ENCODE measurements at places on chromosomes 1 and 21. TPM values are rescaled to one million over a fixed set of nuclear protein-coding genes. Genes with fewer than 3 reads are reported as not detected.

Gene KRTAP22-2
- not detected for total RNA-seq

Gene STX12
- total RNA-seq = 24.4 TPM

Gene TMPRSS2
- 1.5 TPM for total RNA-seq

Gene TDRD5
- not detected for total RNA-seq

Gene KRTAP20-2
- not detected for total RNA-seq

Gene CFAP141
- not detected for total RNA-seq

Gene SPRR5
- total RNA-seq = not detected

Gene SPRR4
- not detected for total RNA-seq

Gene OR2AK2
- not detected for total RNA-seq

GRCh38 chr1:243287652-243288051 is 31.8 kb downstream of the SDCCAG8 start:
- no peaks in the 10 kb centered on the region for H3K36me3 ChIP-seq
- DNase-seq = no peak
- H3K27me3 ChIP-seq = no peaks in the 10 kb centered on the region
- no peak overlapping the region for H3K27ac ChIP-seq

- no peaks in the 10 kb centered on the region for H3K36me3 ChIP-seq
- H3K27ac ChIP-seq = no peak overlapping the region
- H3K27me3 ChIP-seq = no peaks in the 10 kb centered on the region
- no peaks in the 10 kb centered on the region for H3K4me1 ChIP-seq
Measured at GRCh38 chr1:83769072-83769471, 229.9 kb downstream of the TTLL7 start.

GRCh38 chr1:7684132-7684531 is 87.0 kb upstream of the VAMP3 start:
- no peak overlapping the region for H3K27ac ChIP-seq
- no peaks in the 10 kb centered on the region for H3K36me3 ChIP-seq
- no peak for DNase-seq
- no peaks in the 10 kb centered on the region for H3K27me3 ChIP-seq

DNA sequence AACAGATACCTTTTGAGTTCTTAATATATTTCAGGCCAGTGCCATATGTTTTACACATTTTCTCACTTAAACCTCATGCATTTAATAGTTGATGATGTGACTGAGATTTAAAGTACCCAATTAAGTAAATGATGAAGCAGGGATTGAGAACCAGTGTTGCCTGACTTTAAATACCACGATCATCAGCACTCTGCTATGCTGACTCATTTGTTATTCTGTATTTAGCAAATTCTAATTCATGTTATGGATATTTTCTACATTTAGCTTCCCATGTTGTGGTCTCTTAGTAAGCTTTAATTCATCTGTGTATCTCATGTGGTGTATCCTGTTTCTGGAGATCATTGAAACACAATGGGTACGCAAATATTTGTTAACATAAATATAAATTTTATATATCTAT is 363.0 kb downstream of the PTBP2 start:
- DNase-seq = no peak
- no peak overlapping the region for H3K4me3 ChIP-seq
- H3K36me3 ChIP-seq = no peaks in the 10 kb centered on the region
- no peaks in the 10 kb centered on the region for H3K4me1 ChIP-seq

DNA sequence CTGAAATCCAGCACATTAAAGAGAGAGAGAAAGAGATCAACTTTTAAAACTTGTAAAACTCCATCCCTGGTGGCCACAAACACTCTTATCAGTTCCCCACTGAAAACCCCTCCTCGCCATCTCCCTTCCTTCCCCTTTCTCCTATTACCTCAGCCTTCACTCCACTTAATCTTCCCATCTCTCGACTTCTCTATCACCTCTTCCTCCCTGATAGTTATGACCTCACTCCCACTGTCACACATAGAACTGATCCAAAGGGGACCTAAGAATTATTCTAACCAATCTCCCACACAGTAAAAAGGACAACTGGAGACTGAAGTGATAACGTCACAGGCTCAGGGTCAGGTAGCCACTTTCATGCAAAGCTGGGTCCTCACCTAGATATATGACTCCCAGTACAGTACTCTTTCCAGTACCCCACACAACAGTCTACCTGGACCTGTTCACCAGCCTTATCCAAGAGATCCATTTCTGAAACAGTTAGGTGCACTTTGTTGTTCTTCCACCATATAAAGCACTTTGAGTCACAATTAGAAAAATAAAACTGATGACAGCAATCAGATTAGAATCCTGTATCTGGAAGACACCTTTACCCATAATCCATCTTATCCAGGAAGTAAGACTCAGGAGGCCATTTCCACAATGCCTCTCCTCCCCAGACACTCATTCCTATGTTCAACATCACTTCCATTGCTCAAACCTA is 324.8 kb downstream of the SMYD3 start:
- H3K4me3 ChIP-seq = no peak overlapping the region
- H3K36me3 ChIP-seq = no peaks in the 10 kb centered on the region
- DNase-seq = no peak

DNA sequence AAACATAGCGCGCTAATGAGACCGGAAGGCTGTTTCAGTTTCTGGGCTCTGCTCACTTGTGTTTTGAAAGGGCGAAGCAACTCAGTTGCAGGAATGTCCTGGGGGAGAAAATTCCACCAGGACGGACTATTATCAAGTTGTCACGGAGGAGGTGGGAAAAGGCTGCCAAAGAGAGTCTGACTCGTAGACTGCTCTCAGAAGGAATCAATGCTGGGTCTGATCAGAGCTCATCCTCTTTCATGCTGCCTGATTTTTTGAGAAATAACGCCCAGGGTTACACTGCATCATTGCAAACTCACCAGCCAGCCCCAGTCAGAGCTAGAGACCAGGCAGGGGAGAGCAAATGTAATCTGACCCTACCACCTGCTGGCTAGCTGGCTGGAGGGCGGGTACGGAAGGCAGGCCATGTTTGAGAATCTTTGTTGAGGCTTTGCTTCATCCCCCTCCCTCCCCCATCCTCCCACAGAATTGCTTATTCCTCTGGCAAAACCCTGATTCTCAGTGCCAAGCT is 36.4 kb upstream of the BCL9 start:
- peaks cover 3% of the 10 kb centered on the region for H3K4me1 ChIP-seq
- peak overlapping the region; percentile 7 for H3K4me3 ChIP-seq
- no peaks in the 10 kb centered on the region for H3K27me3 ChIP-seq
- H3K27ac ChIP-seq = peak overlapping the region; percentile 84

GRCh38 chr1:117565076-117565556 is 40.7 kb upstream of the TENT5C start:
- no peaks in the 10 kb centered on the region for H3K4me1 ChIP-seq
- H3K27me3 ChIP-seq = no peaks in the 10 kb centered on the region
- no peaks in the 10 kb centered on the region for H3K36me3 ChIP-seq
- no peak for DNase-seq
- no peak overlapping the region for H3K4me3 ChIP-seq

DNA sequence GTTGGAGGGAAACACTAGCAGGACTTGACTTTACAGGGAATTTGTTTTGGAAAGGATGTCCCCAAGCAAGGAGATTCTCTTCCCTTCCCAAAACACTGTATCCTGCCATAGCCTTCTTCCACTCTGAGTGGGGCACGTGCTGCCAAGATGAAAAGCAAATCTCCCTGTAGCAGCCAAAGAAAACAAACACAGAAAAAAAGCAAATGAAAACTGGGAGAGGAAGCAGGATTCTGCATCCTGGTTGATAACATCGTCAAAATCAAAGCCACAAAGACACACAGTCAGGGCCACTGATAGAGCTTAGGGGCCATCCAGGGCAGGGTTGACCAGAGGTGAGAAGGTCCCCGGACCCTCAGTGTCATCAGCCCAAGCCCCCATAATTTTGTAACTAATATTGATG is 16.0 kb upstream of the MTARC2 start:
- no peaks in the 10 kb centered on the region for H3K4me1 ChIP-seq
- no peak overlapping the region for H3K4me3 ChIP-seq
- no peaks in the 10 kb centered on the region for H3K27me3 ChIP-seq
- H3K36me3 ChIP-seq = no peaks in the 10 kb centered on the region
- H3K27ac ChIP-seq = peak overlapping the region; percentile 67
- no peak for DNase-seq

- H3K4me1 ChIP-seq = no peaks in the 10 kb centered on the region
- no peaks in the 10 kb centered on the region for H3K27me3 ChIP-seq
- H3K27ac ChIP-seq = no peak overlapping the region
- no peak for DNase-seq
- no peak overlapping the region for H3K4me3 ChIP-seq
Measured at GRCh38 chr1:76084029-76084627, 9.6 kb downstream of the ST6GALNAC3 start.

- H3K36me3 ChIP-seq = no peaks in the 10 kb centered on the region
- H3K4me1 ChIP-seq = no peaks in the 10 kb centered on the region
- no peaks in the 10 kb centered on the region for H3K27me3 ChIP-seq
Measured at GRCh38 chr1:223140611-223141405, 2.2 kb downstream of the TLR5 start.

DNA sequence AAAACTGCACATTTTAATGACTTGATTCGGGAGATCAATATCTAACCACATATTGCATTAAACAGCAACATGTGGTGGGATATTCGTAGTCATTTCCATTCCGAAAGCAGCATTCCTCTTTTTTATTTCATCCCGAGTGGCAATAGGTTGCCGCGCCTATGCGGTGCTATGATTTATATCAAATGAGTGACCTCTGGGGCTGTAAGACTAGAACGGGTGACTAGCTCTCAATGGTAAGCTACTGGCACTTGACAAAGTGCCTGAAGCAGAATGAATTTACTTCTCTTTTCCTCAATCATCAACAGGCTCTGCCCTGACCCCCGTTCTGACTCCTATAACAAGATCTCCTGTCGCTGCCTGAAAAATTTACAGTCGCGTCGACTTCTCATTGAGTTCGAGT is 162.3 kb downstream of the ZNF281 start:
- no peaks in the 10 kb centered on the region for H3K27me3 ChIP-seq
- H3K36me3 ChIP-seq = no peaks in the 10 kb centered on the region
- DNase-seq = no peak
- no peak overlapping the region for H3K27ac ChIP-seq
- H3K4me1 ChIP-seq = no peaks in the 10 kb centered on the region

DNA sequence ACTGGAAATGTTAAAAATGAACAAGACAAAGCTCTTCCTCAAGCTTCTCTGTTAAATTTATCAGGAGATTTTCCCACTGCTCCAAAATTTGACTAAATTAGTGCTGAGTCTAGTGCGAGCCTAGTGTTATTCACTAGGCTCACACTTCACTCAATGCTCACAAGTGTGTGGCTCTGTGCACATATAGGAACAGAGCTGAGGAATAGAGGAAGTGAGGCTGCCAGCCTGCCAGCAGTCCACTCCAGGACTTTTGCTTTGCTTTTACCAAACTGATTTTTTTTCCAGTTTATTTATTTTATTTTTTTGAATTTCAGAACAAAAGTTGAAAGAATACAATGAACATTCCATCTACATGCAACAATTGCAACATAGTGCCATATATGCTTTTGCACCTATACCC is 87.2 kb downstream of the VAV3 start:
- no peak overlapping the region for H3K4me3 ChIP-seq
- no peak overlapping the region for H3K27ac ChIP-seq
- H3K4me1 ChIP-seq = no peaks in the 10 kb centered on the region
- DNase-seq = no peak
- H3K27me3 ChIP-seq = no peaks in the 10 kb centered on the region

- H3K4me3 ChIP-seq = peak overlapping the region; percentile 37
- peak; percentile 78 for DNase-seq
- no peaks in the 10 kb centered on the region for H3K36me3 ChIP-seq
Measured at GRCh38 chr1:27668808-27669723, 2.9 kb downstream of the IFI6 start.

GRCh38 chr1:198933515-198934222 is 294.8 kb downstream of the PTPRC start:
- H3K4me3 ChIP-seq = no peak overlapping the region
- H3K27me3 ChIP-seq = no peaks in the 10 kb centered on the region
- no peaks in the 10 kb centered on the region for H3K36me3 ChIP-seq
- H3K27ac ChIP-seq = peak overlapping the region; percentile 62

DNA sequence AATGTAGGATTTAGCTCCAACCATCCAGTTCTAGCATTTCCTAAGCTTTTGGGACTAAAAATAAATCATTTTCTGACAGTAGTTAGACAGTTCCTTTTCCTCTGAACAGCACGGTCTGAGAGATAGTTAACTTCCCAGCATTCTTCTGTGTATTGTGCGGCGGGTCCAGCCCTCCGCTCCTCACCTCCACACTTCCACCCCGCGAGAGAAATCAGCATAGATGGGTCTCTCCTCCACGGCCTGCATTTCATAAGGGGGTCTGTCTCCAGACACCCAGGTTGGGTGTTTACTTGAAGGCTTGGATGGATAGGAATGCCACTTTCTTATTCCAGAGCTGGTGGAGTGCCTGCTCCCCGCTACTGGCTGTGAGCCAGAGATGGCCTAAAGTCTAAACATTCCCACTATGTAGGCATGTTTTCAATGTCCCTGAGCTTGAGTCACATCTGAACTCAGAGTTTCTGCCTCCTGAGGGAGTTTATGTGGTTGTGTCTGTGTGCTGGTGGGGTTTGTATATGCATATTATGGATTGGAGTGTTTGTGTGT is 38.0 kb upstream of the PPP2R5A start:
- no peak for DNase-seq
- H3K27me3 ChIP-seq = no peaks in the 10 kb centered on the region
- no peak overlapping the region for H3K27ac ChIP-seq
- no peaks in the 10 kb centered on the region for H3K4me1 ChIP-seq

DNA sequence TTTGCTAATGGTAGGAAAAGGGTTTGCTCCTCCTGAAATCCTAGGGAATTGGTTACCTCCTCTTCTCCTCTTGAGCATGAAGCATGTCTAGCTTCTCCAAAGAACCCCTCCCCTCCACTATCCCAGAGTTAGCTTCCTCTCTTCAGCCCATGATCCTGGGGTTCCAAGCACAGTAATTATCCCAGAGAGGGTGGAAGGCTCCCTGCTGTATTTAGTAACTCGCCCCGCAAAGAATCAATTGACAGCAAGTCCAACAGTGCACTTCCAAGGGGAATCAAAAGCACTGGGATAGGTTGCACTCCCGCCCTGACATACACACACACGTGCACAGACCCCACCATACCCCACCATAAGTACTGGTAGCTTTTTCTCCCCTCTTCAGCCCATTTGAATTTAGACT is 3.1 kb downstream of the S100A8 start:
- no peaks in the 10 kb centered on the region for H3K27me3 ChIP-seq
- H3K4me3 ChIP-seq = no peak overlapping the region
- H3K4me1 ChIP-seq = no peaks in the 10 kb centered on the region
- no peaks in the 10 kb centered on the region for H3K36me3 ChIP-seq
- no peak for DNase-seq
- no peak overlapping the region for H3K27ac ChIP-seq

DNA sequence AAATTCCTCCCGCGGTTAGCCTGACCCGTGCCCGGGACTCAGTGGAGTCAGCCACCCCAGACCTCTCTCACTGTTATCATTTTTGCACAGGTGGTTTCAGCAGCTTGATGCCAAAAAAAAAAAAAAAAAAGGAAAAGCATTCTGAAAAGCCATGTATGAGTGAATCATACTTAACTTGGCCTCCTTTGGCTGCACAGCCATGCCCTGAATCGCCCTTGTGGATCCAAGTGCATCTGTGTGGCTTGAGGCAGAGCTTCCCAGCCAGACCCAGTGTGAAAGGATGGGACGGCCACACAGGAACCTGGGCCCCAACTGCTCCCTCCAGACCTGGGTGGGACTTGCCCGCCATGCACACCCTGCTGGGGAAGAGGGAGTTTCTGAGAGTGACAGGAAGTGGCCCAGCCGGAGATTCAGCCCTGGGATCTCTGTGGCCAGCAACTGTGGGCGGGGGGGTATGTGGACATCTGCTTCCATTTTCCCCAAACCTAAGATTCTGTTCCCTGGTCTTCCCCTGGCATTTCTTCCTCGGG is 8.6 kb downstream of the YBEY start:
- H3K4me1 ChIP-seq = peaks cover 14% of the 10 kb centered on the region
- DNase-seq = no peak
- no peak overlapping the region for H3K4me3 ChIP-seq
- H3K27ac ChIP-seq = no peak overlapping the region
- no peaks in the 10 kb centered on the region for H3K36me3 ChIP-seq
